Activated CD4-positive, alpha-beta memory T cell treated with anti-CD3 and anti-CD28 coated beads, Interleukin-2, amount 10 ng/mL, durations not matched to agents 7 days and 5 days (primary cell): ENCODE measurements at places on chromosomes 6 and 20. TPM values are rescaled to one million over a fixed set of nuclear protein-coding genes. Genes with fewer than 3 reads are reported as not detected.
A peak's percentile ranks its signal among the peaks of the same experiment; 100 is the strongest.

DNA sequence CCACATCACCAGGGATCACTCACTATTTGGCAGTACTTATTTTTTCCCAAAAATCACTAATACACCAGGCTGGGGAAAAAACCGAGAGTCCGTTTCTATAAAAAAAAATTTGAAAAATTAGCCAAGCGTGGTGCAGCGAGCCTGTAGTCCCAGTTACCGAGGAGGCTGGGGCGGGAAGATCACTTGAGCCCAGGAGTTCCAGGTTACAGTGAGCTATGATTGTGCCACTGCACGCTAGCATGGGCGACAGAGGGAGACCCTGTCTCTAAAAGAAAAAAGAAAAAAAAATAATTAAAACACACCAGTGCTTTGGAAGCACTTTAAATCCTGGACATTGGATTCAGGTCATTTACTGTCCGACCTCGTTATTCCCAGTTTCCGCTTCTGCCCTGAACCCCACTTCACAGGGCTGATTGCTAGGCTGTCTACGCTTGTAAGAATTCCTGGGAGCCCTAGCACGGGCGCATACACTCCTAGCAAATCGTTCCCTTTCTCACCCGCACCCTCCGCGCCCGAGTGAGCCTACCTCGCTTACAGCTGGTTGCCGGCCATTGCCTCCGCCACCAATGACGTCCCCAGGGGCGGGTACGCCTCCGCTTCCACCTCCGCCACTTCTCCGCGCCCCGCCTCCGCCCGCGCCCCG lies at the start of gene TPMT:
TPMT (minus strand) TSS at position 571 of the 643 bp plus-strand sequence. CDS start 5,950 bp downstream, outside the sequence.
- DNase-seq = no peak
- no peaks in the 10 kb centered on the region for H3K27me3 ChIP-seq
- H3K36me3 ChIP-seq = peaks cover under 1% of the 10 kb centered on the region
- H3K4me3 ChIP-seq = peak within 1 kb of the TSS; percentile 99
- H3K4me1 ChIP-seq = peaks cover 30% of the 10 kb centered on the region

GRCh38 chr6:125231133-125231532 lies 70.6 kb downstream of the HDDC2 start:
- H3K4me3 ChIP-seq = no peak overlapping the region
- no peaks in the 10 kb centered on the region for H3K36me3 ChIP-seq
- H3K4me1 ChIP-seq = no peaks in the 10 kb centered on the region
- H3K27me3 ChIP-seq = peaks cover 1% of the 10 kb centered on the region
- no peak for DNase-seq
- no peak overlapping the region for H3K27ac ChIP-seq

DNA sequence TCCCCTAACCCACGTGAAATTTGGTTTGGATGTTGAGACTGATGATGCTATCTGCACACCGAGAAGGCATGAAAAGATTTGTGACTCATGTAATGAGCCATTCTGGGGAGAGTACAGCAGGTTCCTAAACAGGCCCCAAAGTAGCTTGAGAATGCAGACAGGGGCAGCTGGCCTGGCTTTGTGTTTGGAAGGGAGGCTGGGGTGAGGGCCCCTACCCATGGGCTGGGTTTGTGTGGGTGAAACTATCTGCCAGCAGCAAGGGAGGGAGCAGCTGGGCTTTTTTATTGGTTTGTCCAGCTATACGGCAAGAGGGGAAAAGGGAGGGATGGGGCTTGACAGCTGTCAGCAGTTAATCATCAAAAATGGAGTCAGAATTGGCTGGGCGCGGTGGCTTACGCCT lies 87.0 kb upstream of the RNF24 start:
- H3K27ac ChIP-seq = no peak overlapping the region
- H3K4me3 ChIP-seq = no peak overlapping the region
- no peaks in the 10 kb centered on the region for H3K36me3 ChIP-seq

DNA sequence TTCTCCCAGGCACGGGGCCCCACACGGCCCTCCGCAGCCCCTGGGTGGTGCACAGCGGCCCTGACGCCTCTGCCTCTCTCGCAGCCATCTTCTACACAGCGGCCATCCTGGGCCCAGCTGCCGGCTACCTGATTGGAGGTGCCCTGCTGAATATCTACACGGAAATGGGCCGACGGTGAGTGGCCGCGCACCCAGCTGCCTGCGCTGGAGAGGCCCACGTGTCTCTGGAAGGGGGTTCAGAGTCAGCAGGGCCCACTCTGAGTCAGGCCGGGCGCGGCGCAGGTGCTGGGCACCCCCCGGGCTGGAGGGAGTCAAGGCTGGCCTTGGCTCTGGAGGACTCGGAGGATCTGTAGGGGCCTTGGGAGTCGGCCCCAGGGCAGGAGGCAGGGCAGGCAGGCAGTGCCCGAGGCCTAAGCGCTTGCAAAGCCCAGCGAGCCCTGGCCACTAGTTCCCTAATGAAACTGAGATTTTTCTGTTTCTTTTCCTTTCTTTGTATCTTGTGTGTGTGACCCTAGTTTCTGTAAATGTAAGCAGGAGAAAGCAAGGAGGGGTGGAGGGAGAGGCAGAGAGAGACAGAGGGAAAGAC lies 16.4 kb downstream of the SLCO4A1 start:
- no peak overlapping the region for H3K27ac ChIP-seq
- no peak overlapping the region for H3K4me3 ChIP-seq
- DNase-seq = no peak

DNA sequence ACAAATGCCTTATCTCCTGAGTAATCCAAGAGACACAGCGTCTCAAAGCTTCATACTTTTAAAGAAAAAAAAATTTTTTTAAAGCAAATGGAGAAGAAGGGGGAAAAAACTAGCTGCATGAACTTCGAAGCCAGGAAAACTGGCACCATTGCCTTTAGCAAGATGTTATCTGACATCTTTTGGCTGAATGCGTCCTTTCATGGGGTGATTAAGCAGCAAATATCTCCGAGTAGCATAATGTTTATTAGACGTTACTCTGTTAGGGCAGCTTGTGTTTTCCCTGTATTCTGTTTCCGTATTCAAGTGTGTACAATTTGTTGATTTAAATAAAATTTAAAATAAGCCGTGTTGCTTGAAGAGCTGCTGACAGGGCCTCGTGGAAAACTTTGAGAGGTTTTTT lies 76.5 kb upstream of the TSHZ2 start:
- H3K27ac ChIP-seq = no peak overlapping the region
- no peak for DNase-seq
- H3K36me3 ChIP-seq = no peaks in the 10 kb centered on the region
- H3K4me1 ChIP-seq = peaks cover 4% of the 10 kb centered on the region
- peaks cover 2% of the 10 kb centered on the region for H3K27me3 ChIP-seq

MCHR2 gene
- total RNA-seq = not detected

DNA sequence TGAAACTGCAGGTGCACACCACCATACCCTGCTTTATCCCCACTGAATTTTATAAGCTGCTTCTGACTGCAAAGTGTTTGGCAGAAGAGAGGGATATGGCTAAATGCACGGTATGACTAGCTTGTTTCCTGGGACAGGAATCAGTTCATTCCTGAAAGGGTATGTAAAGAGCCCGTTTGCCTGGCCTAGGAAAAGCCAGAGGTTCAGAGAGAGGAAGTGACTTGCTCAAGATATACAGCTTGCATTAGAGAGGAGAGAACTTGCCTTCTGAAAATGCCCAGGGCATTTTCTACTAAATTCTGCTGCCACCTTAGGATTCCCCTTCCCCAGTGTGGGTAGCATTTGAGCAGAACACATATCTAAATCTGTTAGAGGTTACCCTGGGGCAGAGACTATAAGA lies 683 bp upstream of the GCNT2 start:
- no peaks in the 10 kb centered on the region for H3K36me3 ChIP-seq
- peaks cover 7% of the 10 kb centered on the region for H3K27me3 ChIP-seq
- no peak overlapping the region for H3K4me3 ChIP-seq
- no peak for DNase-seq

FANCE gene
- total RNA-seq = 10.4 TPM

- H3K27ac ChIP-seq = no peak overlapping the region
- H3K27me3 ChIP-seq = peaks cover 13% of the 10 kb centered on the region
- no peaks in the 10 kb centered on the region for H3K36me3 ChIP-seq
- DNase-seq = peak; percentile 55
- H3K4me3 ChIP-seq = peak overlapping the region; percentile 69
These were observed 29.3 kb upstream of the TRIM27 start for GRCh38 chr6:28953039-28953584.

TAAR8 gene
- total RNA-seq = not detected

HSPA1L gene
- 3.0 TPM for total RNA-seq

DNA sequence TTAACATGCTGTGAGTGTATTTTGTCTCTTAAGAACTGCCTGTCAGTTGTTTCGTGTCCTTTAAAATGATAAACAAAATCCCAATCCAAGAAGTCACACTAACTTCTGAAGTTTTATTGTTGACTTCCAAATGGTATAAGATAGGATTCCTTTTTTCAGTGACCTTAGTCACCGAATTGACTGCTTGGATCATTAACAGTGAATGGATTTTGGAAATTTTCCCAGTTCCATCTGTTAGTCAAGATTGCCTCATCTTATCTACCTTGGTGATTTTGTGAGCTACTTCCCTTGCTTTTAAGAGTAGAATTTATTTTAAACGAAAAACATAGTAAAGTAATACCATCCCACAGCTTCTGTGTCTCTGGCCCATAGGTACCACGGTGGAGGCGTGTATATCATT lies 14.9 kb downstream of the RIOK1 start:
- peaks cover 61% of the 10 kb centered on the region for H3K36me3 ChIP-seq
- H3K4me1 ChIP-seq = no peaks in the 10 kb centered on the region
- no peaks in the 10 kb centered on the region for H3K27me3 ChIP-seq
- H3K4me3 ChIP-seq = no peak overlapping the region

KCNK17 gene
- not detected for total RNA-seq

- peaks cover 21% of the 10 kb centered on the region for H3K27me3 ChIP-seq
- H3K4me3 ChIP-seq = no peak overlapping the region
- no peak overlapping the region for H3K27ac ChIP-seq
- no peak for DNase-seq
- H3K36me3 ChIP-seq = no peaks in the 10 kb centered on the region
These were observed 11.1 kb upstream of the VAPB start for GRCh38 chr20:58377766-58378401.

TBXT gene
- not detected for total RNA-seq

TLDC2 gene
- total RNA-seq = not detected

- no peak overlapping the region for H3K4me3 ChIP-seq
- no peak for DNase-seq
- peaks cover 9% of the 10 kb centered on the region for H3K27me3 ChIP-seq
- H3K4me1 ChIP-seq = no peaks in the 10 kb centered on the region
- H3K27ac ChIP-seq = no peak overlapping the region
- H3K36me3 ChIP-seq = no peaks in the 10 kb centered on the region
These were observed 141.2 kb upstream of the KCNG1 start for GRCh38 chr20:51163996-51164600.

GRCh38 chr6:130204322-130204721 lies 18.4 kb downstream of the SAMD3 start:
- DNase-seq = no peak
- H3K27me3 ChIP-seq = no peaks in the 10 kb centered on the region
- peaks cover 16% of the 10 kb centered on the region for H3K4me1 ChIP-seq
- H3K4me3 ChIP-seq = no peak overlapping the region
- H3K27ac ChIP-seq = no peak overlapping the region
